ENCODE measurements at places on chromosomes 12 and 14.

DNA sequence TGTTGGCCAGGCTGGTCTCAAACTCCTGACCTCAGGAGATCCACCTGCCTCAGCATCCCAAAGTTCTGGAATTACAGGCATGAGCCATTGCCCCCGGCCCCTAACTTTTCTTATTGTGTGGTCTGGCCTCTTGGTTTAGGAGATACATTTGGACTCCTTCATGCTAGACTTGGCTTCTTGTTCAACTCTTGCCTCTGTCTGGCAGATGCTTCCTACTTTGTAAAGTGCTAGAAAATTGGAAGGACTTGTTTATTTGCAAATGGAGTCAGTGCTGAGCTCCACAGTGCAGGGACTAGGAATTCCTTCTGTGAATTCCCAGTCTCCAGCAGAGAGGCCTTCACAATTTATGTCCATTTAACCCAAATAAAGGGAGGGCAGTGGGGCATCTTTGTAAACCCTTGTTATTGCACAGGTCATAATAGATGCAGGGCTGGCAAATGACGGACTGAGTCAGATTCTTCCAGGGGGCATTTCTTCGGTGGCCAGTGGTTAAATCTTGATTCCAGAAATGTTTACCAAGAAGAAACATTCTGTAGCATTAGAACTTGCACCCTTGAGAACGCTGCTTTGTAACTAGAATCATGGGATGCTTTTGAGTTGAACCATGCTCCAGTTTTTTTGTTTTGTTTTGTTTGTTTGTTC is 73.8 kb upstream of the TBX3 start:
- no peak for DNase-seq

DNA sequence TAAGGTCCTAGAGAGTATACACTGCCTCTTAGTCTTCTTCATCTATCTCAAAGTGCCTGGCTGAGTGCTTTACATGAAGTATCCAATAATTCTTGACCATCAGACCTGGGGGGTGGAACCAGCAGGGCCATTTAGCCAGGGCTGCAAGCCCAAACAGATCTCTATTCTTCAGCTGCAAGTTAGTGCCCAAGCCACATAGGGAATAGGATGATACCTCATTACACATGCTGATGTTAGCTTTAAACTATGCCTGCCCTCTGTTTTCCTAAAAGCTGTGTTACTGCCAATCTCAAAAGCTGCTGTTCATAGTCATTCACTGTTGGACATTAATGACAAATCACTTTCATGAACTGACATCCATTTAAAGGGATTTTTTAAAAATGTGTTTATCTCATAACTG is 16.7 kb upstream of the IFNG start:
- DNase-seq: no peak

DNA sequence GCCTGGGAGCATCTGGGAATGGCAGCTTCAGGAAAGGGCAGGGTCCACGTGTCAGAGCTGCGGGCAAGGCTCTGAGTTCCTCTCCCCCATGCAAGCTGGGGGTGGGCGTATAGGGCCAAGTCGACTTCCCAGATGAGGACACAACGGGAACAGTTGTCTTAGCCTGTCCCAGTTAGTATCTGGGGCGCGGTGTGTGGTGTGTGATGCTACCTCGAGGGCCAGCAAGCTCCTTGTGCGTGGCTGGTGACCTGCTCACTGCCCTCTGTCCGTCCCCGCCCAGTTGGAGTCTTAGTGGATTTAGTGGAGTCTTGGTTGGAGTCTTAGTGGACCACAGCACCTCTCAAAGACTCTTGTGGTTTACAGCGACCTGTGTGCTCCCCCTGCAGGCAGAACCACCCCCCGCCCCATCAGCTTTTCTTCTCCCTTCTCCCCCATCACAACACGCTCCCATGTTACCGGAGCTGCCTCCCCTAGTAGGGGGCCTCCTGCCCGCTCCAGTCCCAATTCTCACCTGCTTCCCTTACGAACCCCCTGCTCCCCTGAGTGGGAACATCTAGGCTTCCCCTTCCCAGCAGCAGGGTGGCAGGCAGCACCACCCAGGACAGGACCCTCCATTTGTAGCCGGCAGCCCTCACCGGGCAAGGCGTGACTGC is 8.7 kb downstream of the ASPG start:
- DNase-seq: no peak

- DNase-seq: no peak
Measured at GRCh38 chr12:87995581-87996178, 33.5 kb downstream of the C12orf50 start.

- no peak for DNase-seq
Measured at GRCh38 chr14:49961270-49962222, 68.7 kb downstream of the ARF6 start.

DNA sequence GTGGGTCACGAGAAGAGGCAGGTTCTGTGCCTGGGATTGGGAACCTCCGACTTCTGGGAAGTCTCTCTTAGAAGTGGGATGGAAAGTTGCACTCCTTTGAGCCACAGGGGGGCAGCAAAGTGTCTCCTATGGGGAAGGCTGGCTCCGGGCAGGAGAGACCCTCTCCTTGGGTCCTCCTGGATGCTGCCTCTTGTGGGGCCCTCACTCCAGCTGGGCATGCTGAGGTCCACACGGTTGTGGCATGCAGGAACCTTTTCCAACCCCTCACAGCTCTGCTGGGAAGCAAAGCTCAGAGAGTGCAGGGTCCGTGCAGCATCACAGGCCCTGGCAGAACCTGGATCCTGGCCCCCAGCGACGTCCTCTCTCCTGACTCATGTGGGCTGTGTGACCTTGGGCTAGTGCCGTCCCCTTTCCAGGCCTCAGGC is 17.4 kb downstream of the SDSL start:
- no peak for DNase-seq

- no peak for DNase-seq
Measured at GRCh38 chr14:40796168-40796567, 810.5 kb upstream of the LRFN5 start.

- no peak for DNase-seq
Measured at GRCh38 chr14:35861204-35861868, 35.2 kb downstream of the BRMS1L start.

- DNase-seq: no peak
Measured at GRCh38 chr12:71636704-71637115, 26.9 kb downstream of the ZFC3H1 start.

GRCh38 chr14:71408362-71409030 is 501.2 kb downstream of the PCNX1 start:
- DNase-seq: no peak

DNA sequence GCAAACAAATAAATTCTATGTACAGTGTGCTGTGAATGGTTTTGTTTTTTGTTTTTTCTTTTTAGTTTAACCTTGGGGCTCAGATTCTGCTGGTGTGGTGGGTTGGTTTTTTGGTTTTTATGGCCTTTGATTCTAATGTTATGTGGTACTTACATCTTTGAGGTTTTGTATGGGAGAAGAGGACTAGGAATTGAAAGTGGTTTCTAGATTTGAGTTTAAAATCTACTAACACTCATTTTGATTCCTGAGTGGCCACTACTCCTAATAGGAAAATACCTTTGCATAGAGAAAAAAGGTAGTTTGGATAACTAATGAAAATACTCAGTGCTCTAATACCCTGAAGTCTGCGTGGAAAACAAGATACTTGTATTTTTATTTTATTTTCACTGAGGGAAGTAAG is 137.7 kb downstream of the MON2 start:
- DNase-seq: no peak

GRCh38 chr14:92945959-92946846 is 23.3 kb downstream of the CHGA start:
- DNase-seq: no peak

DNA sequence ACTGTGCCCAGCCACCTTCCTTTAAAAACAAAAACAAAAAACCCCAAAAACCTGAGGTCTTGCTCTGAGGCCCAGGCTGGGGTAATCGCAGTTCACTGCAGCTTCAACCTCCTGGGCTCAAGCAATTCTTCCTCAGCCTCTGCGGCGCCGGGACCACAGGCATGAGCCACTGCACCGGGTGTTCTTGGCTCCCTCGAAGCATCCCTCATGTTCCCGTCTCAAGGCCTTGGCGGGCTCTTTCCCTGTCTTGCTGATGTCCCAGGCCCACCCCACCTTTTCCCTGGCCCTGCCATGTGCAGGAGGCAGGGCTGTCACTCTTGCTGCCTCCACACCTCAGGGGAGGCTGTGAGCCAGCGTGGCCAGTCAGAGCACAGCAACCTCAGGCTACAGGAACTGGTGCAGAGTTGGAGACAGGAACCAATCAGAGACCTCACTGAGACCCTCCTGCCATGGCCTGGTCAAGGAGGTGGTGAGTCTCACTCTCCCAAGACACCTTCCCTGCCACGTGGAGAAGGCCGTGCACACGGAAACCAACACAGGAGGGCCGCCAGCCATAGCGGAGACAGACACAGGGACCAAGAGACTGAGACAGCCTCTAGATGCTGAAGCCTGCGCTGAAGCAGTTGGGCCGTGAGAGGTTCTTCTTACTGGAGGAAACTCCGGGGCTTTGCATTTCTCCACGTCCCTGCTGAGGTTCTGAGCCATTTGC is 6.0 kb upstream of the AMN start:
- DNase-seq: no peak

- DNase-seq: no peak
Measured at GRCh38 chr14:24132061-24132685, 1.7 kb downstream of the FITM1 start.

DNA sequence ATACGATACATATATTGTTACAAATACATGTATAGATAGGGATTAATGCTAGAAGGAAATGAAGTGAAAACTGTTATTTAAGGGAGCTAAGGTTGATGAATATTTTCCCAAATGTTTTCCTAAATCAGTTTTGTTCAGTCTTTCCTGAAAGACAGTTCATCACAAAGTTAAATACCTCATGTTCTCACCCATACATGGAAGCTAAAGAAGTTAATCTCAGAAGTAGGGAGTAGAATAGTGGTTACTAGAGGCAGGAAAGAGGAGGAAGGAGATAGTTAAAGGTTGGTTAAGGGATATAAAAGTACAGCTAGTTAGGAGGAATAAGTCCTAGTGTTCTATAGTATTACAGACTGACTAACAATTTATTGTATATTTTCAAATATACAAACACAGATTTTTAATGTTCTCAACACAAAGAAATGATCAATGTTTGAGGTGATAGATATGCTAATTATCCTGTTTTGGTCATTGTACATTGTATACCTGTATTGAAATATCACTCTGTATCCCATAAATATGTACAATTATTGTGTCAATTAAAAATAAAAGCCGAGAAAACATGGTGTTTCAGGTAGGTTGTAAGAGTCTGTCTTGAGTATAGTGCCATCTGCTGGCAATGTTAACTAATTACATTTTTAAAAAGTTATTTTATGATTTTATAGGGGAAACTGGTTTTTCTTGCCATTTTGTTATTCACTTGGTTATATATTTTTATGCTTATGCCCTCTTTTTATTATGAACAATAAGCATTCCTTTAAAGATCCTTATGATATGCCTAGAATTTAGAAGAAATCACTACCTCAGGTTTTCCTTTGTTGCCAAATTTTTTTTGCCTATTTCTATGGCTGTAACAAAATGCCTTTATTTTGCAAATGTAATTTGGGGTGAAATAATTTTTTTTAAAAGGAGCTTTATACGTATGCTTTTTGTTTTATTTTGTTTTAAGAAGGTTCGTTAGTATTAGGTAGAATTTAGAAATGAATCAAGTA is 26.9 kb downstream of the ZDHHC17 start:
- no peak for DNase-seq

DNA sequence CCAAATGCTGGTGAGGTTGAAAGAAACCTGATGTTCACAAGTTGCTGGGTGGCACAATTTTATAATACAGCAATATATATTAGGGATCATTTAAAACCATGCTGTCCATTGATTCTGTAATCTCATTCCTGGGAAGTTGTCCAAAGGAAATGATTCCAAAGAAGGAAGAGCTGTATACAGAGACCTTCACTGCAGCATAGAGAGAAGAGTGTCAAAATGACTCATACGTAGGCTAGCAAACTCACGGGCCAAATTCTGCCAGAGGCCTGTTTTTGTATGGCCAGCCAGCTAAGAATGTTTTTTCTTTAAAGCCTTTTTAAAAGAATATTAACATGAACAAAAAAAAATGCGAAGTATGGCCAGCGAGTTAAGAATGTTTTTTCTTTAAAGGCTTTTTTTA is 69.2 kb upstream of the MED13L start:
- DNase-seq: no peak

DNA sequence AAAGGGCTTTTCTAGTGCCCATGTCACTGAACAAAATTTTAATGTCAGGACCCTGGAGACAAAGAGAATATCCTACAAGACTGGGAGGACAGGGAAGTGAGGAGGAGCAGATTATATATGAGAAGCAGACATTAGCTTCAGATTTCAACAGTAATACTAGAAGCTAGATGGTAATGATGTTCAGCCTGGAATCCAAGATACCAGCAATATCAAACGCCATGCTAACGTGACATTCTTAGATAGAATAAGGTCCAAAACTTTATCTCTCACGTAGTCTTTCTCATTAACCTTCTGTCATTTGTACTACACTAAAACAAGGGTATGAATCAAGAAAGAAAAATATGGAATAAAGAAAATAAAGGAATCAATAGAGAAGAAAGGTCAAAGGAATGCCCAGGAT is 18.7 kb downstream of the SOS2 start:
- no peak for DNase-seq

DNA sequence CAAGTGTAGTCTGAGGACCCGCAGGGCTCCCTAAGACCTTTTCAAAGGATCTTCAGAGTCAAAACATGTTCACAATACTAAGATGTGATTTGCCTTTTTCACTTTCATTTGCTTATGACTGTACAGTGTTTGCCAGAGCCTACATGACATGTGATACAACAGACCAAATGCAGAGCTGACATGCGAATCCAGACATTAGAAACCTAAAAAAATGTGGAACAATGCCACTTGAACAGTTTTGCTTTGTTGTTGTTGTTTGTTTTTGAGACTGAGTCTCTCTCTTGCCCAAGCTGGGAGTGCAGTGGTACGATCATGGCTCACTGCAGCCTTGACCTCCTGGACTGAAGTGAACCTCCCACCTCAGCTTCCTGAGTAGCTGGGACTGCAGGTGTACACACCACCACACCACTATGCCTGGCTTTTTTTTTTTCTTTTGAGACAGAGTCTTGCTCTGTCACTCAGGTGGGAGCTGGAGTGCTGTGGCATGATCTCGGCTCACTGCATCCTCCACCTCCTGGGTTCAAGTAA is 5.3 kb upstream of the RAB35 start:
- DNase-seq: no peak

DNA sequence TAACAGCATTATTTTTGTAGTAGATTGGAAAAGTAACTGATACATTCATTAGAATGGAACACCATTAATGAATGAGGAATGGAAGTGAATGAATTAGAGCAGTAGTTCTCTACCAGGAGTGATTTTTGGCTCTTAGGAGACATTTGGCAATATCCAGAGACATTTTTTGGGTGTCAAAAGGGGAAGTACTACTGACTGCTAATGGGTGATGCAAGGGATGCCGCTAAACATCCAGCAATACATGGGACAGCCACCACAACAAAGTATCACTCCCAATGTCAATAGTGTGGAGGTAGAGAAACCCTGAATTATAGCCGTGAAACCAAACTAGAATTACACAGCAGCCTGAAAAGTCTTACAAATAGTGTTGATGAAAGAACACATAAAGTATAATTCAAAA is 1.5 kb downstream of the CHURC1 start:
- no peak for DNase-seq

DNA sequence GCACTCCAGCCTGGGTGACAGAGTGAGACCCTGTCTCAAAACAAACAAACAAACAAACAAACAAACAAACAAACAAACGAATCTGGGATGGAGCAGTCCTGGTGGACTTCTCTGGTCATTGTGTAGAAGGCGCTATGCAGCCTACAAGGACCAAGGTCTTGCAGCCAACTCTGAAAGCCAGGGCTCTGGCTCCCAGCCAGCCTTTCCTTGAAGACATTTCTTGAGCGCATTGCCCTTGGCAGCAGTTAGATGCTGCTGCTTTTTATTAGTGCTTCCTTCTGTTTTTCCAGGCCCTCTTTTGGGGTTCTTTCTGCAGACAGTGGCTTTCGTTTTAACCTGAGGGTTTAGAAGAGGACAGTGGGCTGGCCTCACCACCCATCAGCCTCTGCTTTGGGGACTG is 20.2 kb downstream of the CCDC177 start:
- no peak for DNase-seq

All from central memory CD8-positive, alpha-beta T cell (primary cell).